ENCODE measurements at places on chromosomes 3 and 15. TPM values are rescaled to one million over a fixed set of nuclear protein-coding genes. Genes with fewer than 3 reads are reported as not detected.

The TRH gene
- 0.20 TPM for total RNA-seq

The C2CD4B gene
- 0.89 TPM for total RNA-seq

The GP9 gene
- not detected for total RNA-seq

The ZIC1 gene
- total RNA-seq, result 0.03 TPM

The SAMD7 gene
- not detected for total RNA-seq

The DNAJC17 gene
- 12.6 TPM for total RNA-seq

The CEMIP gene
- total RNA-seq, result 994 TPM

The GOLGA6L4 gene
- total RNA-seq, result 1.1 TPM

The NR1I2 gene
- total RNA-seq, result 0.20 TPM

The NAA80 gene
- 3.5 TPM for total RNA-seq

The EXD1 gene
- not detected for total RNA-seq

The IMPG2 gene
- 0.33 TPM for total RNA-seq

The HDGFL3 gene
- 23.9 TPM for total RNA-seq

The SYNPR gene
- total RNA-seq, result not detected

The GPD1L gene
- 13.2 TPM for total RNA-seq

The TGM5 gene
- total RNA-seq, result 0.26 TPM

The KNG1 gene
- total RNA-seq, result not detected

The ADGRG7 gene
- total RNA-seq, result not detected

The GNB4 gene
- total RNA-seq, result 91.0 TPM

The CAPN3 gene
- total RNA-seq, result 1.6 TPM
